ENCODE measurements at places on chromosomes 12 and 14. TPM values are rescaled to one million over a fixed set of nuclear protein-coding genes. Genes with fewer than 3 reads are reported as not detected.

DNA sequence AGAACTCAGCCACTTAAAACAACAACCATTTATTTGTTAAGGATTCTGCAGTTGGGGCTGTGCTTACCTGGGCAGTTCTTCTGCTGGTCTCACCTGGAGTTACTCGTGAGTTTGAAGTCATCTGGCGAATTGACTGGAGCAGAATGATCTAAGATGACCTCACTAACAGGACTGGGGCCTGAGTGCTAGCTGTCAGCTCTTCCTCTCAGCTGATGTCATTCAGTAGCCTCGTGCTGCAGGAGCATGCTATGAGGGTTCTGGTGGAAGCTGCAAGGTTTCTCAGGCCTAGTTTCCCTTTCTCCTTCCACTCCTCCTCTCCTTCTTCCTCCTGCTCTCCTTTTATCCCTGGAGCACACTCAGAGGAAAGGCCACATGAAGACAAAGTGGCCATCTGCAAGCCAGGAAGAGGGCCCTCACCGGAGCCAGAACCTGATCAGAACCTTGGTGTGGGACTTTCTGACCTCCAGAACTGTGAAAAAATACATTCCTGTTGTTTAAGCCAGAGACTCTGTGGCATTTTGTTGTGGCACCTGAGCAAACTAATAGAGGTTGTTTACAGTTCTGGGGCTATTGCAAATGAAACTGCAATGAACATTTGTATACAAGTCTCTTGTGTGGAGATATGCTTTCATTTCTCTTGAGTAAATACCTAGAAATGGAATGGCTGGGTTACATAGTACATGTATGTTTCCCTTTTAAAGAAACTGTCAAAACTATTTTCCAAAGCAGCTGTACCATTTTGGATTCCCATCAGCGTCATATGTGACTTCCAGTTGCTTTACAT is 21.9 kb upstream of the MAP3K9 start:
- no peak for DNase-seq

DNA sequence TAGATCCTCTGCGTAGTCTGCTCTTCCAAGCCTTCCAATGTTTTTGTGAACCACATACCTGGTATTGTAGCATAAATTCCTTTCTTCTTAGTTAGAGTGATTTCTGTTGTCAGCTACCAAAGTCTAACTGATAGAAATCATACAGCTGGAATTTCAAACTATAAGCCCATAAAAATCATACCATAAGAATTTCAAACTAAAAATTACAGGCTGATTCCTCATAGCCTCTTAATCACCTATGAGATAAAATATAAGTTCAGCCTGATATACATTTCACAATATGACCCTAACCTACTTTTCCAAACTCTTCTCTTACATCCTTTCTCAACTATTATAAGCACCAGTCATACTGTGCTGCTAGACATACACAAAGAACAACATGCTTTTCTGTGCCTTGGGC is 64.8 kb downstream of the PTHLH start:
- DNase-seq: no peak

- DNase-seq: no peak
Observed at GRCh38 chr14:89165189-89166181, 251.5 kb downstream of the FOXN3 start.

GRCh38 chr12:48780381-48781025 is 8.4 kb downstream of the ADCY6 start:
- no peak for DNase-seq

- no peak for DNase-seq
Observed at GRCh38 chr12:104377514-104377812, 73.9 kb downstream of the EID3 start.

GRCh38 chr14:39232554-39233415 is 930 bp upstream of the MIA2 start:
- DNase-seq: no peak

- no peak for DNase-seq
Observed at GRCh38 chr14:70654632-70655031, 12.9 kb downstream of the TTC9 start.

- DNase-seq: no peak
Observed at GRCh38 chr14:104397956-104398355, 181.6 kb upstream of the C14orf180 start.

GRCh38 chr12:116458492-116458891 is 100.7 kb upstream of the MAP1LC3B2 start:
- no peak for DNase-seq

GRCh38 chr12:107411792-107412535 is 273.6 kb upstream of the PWP1 start:
- DNase-seq: no peak

DNA sequence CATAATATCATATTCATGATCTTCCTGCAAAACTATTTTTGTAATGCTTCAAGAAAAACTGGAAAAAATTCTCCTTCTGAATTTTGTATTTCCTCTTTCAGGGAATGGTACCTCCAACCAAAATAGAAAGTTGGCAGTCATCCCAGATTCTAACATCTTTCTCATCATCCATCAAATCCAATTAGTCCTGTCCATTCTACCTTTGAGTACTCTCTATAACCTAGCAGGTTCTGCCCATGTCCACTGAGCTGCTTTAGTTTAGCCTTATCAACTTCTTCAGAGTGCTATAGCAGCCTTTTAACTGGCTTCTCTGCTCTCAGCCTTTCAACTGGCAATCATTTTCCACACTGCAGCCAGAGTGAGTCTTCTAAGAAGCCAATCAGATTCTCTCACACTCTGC is 236.2 kb downstream of the AKAP6 start:
- no peak for DNase-seq

DNA sequence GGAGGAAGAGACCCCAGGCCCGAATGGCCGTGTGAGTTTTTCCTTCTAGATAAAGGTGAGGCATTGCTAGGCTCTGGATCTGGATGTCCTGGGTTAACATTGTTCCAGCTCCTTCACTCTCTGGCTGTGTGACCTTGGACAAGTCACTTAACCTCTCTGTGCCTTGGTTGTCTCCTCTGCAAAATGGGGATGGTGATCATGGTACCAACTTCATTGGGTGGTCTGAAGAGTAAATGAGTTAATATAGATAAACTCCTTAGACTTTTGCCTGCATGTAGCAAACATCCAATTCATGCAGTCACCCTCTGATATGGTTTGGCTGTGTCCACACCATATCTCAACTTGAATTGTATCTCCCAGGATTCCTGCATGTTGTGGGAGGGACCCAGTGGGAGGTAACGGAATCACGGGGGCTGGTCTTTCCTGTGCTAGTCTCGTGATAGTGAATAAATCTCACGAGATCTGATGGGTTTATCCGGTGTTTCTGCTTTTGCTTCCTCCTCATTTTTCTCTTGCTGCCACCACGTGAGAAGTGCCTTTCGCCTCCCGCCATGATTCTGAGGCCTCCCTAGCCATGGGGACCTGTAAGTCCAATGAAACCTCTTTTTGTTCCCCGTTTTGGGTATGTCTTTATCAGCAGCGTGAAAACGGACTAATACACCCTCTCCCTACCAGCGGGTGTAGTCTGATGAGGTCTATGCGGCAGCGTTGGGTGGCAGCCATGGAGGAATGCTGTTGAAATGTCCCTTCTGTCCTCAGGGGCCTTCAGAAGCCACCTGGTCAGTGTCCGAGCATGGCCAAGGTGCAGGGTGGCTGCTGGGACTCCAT is 256.1 kb downstream of the GLT1D1 start:
- DNase-seq: no peak

- DNase-seq: no peak
Observed at GRCh38 chr12:125734137-125734536, 668.9 kb downstream of the AACS start.

GRCh38 chr14:22070119-22070982 is 396.7 kb upstream of the OR4E1 start:
- DNase-seq: no peak

DNA sequence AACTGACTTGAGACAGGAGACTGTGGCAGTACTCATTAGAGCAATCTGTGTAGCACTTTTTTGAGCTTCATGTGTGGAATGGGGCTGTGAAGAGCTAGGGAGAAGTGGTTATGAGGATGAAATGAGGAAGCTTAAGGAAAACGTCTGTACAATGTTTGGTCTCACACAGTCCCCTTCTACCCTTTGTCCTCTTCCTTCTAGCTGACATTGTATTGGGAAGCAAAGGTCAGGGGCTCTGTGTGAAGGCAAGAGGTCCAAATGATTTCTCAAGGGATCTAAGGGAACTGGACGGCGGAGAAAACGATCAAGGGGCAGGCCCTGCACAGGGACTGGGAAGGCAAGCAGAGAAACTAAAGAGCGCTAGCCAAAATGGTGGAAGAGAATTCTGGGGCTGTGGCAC is 13.1 kb upstream of the CIPC start:
- no peak for DNase-seq

DNA sequence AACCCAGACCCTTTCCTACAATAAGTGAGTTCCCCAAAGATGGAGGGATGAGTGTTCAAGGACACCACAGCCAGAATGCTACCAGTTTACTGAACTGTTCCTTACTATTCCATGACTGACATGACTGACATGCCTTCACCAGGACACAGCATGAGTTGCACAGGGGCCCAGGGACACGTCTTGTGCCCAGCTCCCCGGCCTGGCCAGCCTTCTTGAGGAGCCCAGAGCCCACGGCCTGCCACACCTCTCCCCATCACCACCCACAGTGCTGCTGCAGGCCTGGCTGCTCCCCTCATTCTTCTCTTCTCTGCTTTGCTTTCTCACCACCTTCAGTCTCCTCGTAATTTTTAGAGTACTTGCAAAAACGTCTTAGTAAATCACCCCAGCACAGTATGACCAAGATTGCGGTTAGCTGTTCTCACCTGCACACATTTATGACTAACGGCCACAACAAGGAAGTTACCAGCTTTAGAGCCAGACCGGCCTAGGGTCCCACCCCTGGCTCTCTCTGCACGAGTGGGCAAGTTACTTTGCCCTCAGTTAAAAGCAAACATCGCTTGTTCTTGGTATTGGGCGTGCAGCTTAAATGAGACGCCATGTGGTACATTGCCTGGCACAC is 18.5 kb downstream of the PPP2R5E start:
- DNase-seq: no peak

- no peak for DNase-seq
Observed at GRCh38 chr14:98725191-98725590, 546.8 kb downstream of the BCL11B start.

DNA sequence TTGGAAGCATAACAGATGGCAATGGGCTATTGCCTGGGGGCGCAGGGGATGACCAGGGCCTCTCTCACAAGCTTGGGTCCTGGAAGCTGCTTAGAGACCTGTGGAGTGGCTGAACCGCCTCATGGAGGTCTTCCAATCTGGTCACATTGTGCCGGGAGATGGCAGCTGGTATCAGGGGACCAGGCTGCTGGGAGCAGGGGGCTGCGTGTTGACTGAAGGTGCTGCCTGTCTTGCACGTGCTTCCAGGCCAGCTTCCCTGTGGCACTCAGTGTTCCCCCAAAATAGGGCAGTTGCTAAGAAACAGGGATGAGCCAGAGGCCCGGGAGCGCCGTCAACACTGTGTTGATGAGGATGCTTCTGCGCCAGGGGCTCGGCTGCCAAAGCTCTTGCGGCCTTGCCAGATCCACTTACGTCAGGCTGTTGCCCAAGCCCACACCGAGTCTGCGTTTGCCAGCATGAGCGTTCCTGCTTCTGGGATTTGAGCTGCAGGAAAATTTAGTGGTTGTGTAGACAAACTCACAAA is 39.8 kb downstream of the ELK3 start:
- DNase-seq: peak; percentile 80

DNA sequence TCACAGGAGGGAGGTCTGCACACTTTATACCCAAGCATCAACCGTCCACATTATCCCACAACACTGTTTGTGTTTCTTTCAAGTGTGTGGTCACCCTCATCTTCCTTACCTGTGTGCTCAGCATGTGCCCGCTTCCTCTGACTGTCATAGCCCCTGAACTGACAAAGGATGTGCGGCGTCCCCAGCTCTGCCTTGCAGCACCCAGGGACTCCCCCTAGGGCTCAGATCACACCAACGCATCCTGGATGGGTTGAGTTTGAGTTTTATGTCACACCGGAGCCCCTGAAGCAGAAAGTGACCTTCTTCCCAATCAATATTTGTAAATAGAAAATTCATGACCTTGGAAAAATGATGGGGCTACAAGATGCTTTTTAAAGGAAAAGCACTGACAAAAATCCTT is 770.7 kb upstream of the TMEM132C start:
- DNase-seq: no peak

DNA sequence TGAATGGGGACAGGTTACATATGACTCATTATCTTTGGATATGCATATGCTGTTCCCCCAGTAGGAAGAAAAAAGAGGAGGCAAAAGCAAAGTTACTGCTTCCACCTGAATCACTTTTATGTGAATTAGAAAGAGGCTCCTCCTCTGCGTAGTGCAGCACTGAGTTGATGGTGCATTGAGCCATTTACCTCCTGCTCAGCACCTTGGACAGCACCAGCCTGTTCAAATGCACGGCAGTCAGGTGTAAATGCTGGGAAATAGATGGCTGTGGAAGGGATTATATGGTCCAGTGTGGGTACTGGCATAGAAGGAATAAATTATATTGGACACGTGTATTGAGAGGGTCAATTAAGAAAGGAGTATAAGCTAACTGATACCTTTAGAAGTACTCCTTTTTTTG is 541.9 kb upstream of the SEL1L start:
- no peak for DNase-seq

- DNase-seq: no peak
Observed at GRCh38 chr12:106845902-106846301, 71.4 kb downstream of the RIC8B start.

- no peak for DNase-seq
Observed at GRCh38 chr12:105470601-105471000, 140.1 kb downstream of the C12orf75 start.

- no peak for DNase-seq
Observed at GRCh38 chr12:69529021-69529420, 56.2 kb upstream of the CCT2 start.

GRCh38 chr12:92621833-92622232 is 81.0 kb upstream of the PLEKHG7 start:
- no peak for DNase-seq

DNA sequence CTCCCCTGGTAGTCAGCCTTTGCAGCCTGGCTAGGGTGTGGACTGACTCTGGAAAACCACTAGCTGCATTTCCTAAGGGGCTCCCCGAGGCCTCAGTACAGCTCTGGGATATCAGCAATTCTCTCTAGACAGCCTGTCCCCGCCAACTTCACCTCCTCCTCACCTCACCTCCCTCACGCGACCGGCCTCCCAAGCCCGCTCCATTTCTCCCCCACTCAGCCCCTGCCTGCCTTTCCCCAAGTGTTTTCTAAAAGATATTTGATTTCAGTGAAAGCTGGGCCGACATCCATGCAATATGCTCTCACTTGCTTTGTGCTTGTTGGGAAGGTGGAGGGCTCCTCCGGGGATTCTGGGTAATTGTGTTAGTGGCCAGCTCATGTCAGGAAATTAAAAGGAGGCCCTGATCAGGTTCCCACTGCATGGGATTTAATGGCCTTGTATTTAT is 91.8 kb downstream of the ESRRB start:
- DNase-seq: no peak

GALNT8 gene
- 57.5 TPM for total RNA-seq

HOXC6 gene
- total RNA-seq: not detected

OR6C2 gene
- total RNA-seq: not detected

HOXC12 gene
- total RNA-seq: not detected

NGB gene
- total RNA-seq: 4.9 TPM

Data from frontal cortex (tissue), 4 donors.